ENCODE measurements at places on chromosomes 11 and 22.

- no peak for DNase-seq
Measured at GRCh38 chr11:126464796-126465195, 109.3 kb downstream of the ST3GAL4 start.

GRCh38 chr11:14773755-14774154, 118.3 kb downstream of the CYP2R1 start:
- DNase-seq = peak; percentile 12

GRCh38 chr11:77590194-77590782, 535 bp downstream of the AQP11 start:
- DNase-seq = no peak

- no peak for DNase-seq
Measured at GRCh38 chr11:65277631-65278277, 16.0 kb downstream of the POLA2 start.

GRCh38 chr11:45045683-45046471, 95.2 kb upstream of the TP53I11 start:
- DNase-seq = no peak

DNA sequence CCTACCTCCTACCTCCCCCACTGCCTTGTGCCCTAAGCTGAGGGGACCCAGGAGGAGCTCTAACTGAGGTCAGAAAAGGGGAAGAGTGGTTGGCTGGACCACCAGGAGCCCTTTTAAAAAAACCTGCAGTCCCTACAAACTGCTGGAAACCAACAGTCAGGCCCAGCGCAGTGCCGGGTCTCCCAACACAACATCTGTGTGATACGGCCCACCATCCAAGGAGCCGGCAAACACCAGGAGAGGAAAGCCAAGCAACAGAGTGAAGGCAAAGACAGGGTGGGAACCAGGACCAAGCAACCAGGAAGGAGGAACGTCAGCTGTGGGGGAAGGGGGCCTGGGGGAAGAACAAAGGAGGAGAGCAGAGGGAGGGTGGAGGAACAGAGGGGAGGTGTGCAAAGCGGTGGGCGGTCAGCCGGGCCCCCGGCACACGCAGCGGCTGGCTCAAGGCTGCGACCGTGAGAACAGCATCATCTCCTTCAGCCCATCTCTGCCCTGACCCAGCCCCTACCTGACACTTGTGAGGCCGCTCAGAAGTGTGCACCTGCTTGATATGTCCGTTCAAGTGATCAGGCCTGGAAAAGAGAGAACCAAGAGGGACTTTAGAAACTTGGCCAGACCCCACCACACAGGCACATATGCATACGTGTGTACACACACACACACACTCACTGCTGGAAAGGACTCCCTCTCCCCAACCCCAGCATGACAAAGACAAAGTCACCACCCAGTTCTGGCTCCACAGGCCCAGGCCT, 3.6 kb downstream of the PATZ1 start:
- no peak for DNase-seq

- no peak for DNase-seq
Measured at GRCh38 chr22:44108076-44108475, 72.6 kb upstream of the PARVG start.

DNA sequence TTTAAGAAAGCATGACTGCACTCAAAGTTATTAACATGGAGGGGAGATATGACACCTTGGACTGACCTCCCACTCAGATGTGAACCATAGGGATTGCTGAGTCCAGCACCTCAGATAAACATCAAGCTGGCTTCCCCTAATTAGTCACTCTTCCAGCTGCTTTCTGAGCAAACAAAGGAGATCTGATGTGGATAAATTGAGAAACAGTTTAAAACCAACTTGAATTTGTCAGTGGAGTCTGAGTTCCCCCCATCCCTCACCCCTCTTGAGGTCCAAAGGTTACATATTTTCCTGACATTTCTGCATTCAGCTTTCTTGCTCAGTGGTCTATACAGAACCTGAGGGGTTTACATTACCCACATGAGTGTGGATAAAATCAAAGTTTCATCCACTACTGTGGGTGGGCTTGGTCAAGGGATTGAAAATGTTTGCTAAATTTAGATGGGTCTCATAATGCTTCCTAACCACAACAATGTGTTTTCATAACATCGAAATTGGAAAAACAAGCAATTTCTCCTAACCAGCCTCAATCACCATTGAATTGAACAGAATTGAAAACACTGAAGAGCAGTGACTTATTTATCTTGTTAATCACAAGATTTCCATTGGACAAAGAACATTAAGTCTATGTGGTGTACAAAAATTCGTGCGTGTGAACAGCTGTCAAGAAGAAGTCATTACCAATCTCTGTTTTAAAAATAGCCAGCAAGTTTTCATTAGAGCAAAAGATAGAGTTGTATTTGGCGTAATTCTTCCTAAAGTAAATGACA, 292.3 kb downstream of the METTL15 start:
- DNase-seq = no peak

DNA sequence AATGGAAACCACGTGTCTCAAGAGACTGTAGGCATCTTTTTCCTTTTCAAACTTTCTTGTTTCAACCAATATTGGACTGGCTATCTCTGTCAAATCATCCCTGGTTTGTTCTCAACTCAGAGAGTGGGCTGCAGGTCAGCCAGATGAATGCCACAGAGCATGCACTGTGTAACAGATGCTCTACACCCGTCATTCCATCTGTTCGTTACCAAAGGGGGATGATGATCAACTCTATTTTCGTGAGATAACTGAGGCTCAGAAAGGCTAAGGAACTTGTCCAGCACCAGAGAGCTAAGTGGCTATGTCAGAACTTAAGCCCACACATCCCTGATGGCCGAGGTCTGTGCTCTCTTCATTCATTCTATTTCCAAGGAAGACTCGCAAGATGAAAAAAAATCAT, 42.1 kb downstream of the SLC1A2 start:
- no peak for DNase-seq

GRCh38 chr22:46604306-46604690, 15.9 kb upstream of the GRAMD4 start:
- DNase-seq = no peak

DNA sequence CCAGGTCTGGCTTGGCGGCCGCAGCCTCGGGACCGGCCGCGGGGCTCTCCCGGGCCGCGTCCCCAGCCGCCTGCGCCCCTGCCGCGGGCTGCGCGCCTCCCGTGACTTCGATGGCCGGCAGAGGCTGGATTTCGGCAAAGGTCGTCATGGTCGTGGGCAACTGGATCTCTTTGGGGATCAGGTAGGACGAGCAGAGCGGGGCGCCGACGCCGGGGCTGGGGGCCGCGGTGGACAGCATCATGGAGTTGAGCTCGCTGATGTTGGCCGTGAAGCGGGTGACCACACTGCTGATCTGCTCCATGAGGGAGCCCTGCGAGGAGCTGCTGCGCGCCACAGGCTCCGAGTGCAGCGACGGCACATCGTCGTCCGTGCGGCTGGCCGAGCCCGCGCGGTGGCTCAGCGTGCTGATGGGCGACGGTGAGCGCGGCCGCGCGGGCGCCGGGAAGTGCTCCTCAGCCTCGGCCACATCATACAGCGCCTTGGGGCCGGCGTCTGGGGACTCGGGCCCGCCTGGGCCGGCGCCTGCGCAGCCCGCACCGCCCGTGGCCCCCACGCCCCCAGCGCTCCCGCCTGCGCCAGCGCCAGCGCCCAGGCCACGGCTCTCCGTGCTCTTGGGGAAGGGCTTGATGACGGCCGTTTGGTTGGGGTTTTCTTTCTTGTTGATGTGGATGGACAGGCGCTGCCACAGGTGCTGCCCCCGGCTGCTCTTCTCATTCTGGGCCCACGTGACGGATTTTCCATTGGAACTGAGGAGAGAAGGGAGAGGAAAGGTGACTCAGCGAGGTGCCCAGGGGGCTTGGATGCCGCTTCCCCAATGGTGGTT, 171.4 kb upstream of the CTSC start:
- no peak for DNase-seq

DNA sequence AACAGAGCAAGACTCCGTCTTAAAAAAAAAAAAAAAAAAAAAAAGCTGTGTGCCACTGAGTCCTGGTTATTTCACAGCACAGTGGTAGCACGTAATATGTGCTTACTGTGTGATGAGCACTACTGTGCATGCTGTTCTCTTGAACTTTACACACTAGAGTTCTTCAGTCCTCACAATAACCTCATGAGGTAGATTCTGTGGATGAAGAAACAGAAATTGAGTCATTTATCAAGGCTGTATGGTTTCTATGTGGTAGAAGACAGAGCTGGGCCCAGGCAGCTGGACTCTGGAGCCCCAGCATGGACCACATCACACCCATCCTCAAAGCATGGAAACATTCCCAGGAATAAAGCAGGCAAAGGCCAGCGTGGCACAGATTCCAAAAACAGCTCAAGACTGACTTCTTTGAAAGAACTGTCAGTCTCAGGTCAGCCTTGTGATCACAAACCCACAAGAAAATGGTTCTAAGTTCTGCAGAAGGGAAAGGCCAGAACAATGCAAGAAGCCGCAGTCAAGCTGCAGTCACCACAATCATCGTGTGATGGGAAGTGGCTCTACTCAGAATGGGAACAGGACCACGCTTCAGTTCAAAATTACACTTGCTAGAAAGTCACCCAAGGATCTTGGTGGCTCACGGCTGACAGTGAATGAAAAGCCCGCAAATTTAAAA, 49.5 kb downstream of the MICAL3 start:
- no peak for DNase-seq

DNA sequence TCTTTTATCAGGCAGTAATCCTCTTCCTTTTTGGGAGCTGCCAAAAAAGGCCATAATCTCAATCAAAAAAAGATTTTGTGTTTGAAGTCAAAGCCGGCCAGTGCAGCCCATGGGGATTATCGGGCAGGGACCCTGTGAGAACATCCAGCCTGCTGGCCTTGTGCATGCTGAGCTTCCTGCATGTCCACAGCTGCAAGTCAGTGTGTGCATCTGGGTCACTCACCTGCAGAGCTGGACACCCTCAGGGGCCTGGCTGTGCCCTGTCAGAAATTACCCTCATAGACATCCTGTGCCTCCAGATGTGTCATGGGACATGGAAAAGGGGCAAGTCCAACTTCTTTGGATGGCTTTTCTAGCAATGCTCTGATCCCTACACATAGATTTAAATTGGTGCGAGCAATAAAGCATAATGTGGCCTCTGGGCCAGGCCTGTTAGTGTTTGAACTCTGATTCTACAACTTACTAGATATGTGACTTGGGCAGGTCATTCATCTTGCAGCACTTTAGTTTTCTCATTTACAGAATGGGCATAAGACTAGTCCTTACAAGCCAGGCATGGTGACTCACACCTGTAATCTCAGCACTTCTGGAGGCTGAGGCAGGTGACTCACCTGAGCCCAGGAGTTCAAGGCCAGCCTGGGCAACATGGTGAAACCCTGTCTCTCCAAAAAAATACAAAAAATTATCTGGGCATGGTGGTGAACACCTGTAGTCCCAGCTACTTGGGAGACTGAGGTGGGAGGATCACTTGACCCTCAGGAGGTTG, 81.6 kb upstream of the LARGE1 start:
- no peak for DNase-seq

- DNase-seq = no peak
Measured at GRCh38 chr11:43580735-43581369, 99.7 kb upstream of the HSD17B12 start.

GRCh38 chr22:19578180-19579004, 54.2 kb upstream of the CLDN5 start:
- no peak for DNase-seq

- DNase-seq = no peak
Measured at GRCh38 chr11:115501893-115502589, 2.2 kb downstream of the CADM1 start.

DNA sequence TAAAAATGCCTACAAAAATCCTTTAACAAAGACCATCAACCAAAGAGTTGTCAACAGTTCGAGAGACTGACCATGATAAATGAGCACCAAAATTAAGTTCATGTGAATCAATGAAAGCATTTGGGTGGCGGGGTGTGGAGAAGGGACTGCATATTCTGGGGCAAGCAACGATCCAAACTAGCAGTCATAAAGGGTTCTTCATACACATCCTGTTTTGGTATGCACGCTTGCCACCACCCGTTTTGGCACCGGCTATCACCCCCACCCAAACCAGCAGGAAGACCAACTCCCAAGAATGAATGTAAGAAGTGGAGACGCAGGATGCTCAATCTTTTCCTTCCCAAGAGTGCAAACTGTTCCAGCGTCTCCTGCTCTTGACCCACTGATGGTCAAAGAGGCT, 80.8 kb downstream of the SGSM3 start:
- no peak for DNase-seq

DNA sequence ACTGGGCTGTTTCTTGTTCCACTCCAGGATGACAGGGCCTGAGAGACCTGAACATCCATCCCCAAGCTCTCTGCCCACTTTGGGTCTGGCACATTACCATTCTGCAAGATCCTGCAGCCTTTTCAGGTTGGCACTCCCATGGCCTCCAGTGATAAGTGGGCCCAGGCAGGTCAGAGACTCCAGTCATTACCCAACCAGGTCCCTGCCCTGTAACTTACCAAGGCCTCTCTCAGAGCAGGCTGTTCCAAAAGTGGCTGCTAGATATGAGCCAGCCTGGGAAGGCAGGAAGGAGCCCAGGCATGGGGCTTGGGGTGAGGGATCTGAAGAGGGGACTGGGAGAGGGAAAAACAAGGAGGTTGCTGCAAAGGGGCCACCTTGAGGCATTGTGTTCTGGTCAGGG, 35.9 kb downstream of the KCNQ1OT1 start:
- no peak for DNase-seq

DNA sequence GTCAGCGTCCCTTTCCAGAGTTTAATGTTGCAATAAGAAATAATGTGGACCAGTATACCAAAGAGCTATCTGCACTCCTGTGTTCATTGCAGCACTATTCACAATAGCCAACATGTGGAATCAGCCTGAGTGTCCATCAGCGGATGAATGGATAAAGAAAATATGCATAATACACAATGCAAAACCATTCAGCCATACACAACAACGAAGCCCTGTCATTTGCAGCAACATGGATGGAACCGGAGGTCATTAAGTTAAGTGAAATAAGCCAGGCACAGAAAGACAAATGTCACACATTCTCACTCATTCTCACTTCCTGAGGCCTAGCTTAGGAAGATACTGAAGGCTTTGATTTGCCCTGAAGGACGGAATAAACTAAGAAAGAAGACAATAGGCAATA, 22.1 kb downstream of the SLC5A4 start:
- DNase-seq = no peak

GRCh38 chr22:26784772-26785171, 127.4 kb downstream of the MIAT start:
- DNase-seq = no peak

GRCh38 chr11:119427279-119427678, 4.3 kb upstream of the THY1 start:
- no peak for DNase-seq

DNA sequence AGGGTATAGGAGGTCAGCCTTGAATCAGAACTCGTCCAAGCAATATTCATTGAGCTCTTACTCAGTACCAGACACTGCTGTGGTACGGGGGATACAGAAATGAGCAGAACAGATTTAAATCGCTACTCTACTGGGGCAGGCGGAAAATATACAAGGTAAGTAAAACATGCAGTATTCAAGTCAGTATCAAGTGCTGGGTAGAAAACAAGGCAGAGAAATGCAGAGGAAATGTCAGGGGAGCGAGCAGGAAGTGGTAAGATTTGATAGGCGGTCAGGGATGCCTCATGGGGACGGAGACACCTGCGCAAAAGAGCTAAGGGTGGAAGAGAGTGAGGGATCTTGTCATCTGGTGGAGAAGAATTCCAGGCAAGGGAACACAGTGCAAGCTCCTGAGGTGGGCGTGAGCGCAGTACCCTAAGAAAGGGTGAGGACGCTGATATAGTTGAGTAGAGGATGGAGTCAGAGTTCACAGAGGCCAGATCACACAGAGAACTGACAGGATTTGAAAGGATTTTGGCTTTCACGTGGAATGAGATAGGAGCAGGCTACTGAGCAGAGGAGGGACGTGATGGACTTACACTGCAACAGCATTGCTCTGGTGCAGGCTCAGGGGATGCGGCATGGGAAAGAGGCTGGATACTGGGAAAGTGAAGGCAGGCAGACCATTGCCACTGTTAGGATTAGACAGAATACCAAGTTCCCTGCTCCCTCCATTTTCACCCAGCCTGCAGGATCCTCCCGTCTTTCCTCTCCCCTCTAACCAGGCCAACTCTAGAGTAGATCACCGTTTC, 35.8 kb downstream of the SC5D start:
- DNase-seq = no peak

Measured in iPS DF 19.7 (cell line).